A549 treated with GW870086 at 1 μM for 4 hours (cell line): ENCODE measurements at places on chromosomes 3 and 15. TPM values are rescaled to one million over a fixed set of nuclear protein-coding genes. Genes with fewer than 3 reads are reported as not detected.

Gene LPP
- total RNA-seq, result 5.8 to 11.7 TPM (median 8.4 TPM) in 5 replicates

Gene NGRN
- 98.3 to 117 TPM (median 111 TPM) in 5 replicates for total RNA-seq

Gene FBN1
- 6.5 to 8.0 TPM (median 7.2 TPM) in 5 replicates for total RNA-seq

Gene TF
- 0.83 to 3.9 TPM (median 1.4 TPM) in 5 replicates for total RNA-seq

Gene SI
- total RNA-seq, result not detected in 5 replicates

Gene RBP2
- not detected in 5 replicates for total RNA-seq

Gene TMEM40
- total RNA-seq, result 0.17 to 0.90 TPM (median 0.41 TPM) in 5 replicates

Gene MESP2
- total RNA-seq, result 0.30 to 0.47 TPM (median 0.41 TPM) in 5 replicates

Gene SPATA12
- total RNA-seq, result 0.25 to 0.44 TPM (median 0.39 TPM) in 5 replicates

Gene NR2E3
- 0.12 to 0.59 TPM (median 0.22 TPM) in 4 of 5 replicates, not detected in the other for total RNA-seq

Gene EPHB1
- 0.14 to 0.17 TPM (median 0.16 TPM) in 3 of 5 replicates, not detected in the others for total RNA-seq

Gene KBTBD8
- 0.40 to 0.91 TPM (median 0.56 TPM) in 5 replicates for total RNA-seq

Gene ALDH1L1
- total RNA-seq, result 0.08 to 0.24 TPM (median 0.15 TPM) in 5 replicates

Gene MCTP2
- total RNA-seq, result not detected in 5 replicates

Gene CP
- total RNA-seq, result 4.6 to 7.4 TPM (median 6.4 TPM) in 5 replicates

Gene UCN2
- total RNA-seq, result 8.0 to 10.3 TPM (median 8.5 TPM) in 5 replicates
